ENCODE measurements at places on chromosomes 6 and 20. TPM values are rescaled to one million over a fixed set of nuclear protein-coding genes. Genes with fewer than 3 reads are reported as not detected.

DNA sequence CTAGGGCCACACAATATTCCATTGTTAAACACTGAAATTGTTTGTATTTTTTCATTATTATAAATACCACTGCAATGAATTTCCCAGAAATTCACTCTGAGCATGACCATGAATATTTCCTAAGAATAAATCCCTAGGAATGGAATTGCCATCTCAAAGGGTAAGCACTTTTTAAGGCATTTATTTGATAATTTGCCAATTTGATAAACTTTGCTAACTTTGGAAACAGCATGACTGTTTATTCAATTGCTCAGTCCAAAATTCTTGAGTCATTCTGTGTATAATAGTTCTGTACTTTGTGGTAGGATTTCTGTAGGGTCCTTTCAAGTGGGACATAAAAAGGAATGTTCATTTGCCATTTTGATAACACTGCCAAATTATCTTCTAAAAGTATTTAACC is 44.2 kb upstream of the TOX2 start:
- DNase-seq: no peak

GRCh38 chr6:104239971-104240370 is 619.7 kb downstream of the HACE1 start:
- no peak for DNase-seq

DNA sequence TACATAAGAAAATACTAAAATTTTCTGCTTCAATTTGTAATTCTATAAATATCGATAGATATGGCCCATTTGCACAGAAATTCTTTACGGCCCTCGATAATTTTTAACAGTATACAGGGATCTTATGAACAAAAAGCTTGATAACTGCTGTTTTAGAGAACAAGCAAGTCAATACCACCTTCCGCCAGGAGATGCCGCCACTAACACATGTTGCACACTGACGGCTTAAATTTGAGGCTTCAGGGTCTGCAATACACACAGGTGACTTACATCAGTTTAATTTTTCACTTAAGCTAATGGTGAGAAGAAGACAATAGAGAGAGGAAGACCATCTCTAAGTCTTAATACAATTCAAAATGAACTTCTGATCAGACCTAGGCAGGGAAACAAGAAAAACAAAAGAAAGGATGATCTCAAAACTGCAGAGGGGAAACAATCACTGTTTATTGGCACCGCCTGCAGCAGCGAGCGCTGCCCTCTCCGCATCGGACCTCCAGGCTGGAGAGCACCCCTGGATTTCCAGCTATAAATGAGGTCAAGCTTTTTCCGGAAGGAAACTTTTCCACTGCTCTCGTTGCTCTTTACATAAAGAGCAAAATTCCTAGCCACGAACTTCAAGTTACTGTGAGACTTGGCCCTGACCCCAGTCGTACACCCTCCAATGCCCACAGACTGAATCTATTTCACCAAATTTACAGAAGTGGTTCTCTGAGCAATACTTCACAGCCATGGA is 53.9 kb downstream of the OTOR start:
- DNase-seq: peak; percentile 67

The EPB41L1 gene
- total RNA-seq: 9.3 TPM

DNA sequence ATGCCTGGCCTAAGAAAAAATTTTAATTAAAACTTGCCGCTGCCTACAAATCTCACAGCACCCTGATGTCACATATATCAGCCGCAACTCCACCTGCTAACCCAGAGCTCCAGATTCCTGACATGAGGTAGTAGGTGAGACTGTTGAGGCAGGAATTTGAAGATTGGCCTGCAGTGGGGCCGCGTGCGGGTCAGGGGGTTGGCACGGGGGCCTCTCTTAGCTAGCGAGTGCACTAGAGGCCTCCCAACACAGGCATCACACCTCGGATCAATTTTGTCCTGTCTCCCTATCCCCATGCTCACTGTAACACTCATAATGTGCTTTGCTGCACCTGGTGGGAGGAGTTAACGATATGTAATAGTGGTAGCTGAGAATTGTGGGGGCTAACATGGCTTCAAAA is 349.8 kb downstream of the CDC5L start:
- DNase-seq: no peak

DNA sequence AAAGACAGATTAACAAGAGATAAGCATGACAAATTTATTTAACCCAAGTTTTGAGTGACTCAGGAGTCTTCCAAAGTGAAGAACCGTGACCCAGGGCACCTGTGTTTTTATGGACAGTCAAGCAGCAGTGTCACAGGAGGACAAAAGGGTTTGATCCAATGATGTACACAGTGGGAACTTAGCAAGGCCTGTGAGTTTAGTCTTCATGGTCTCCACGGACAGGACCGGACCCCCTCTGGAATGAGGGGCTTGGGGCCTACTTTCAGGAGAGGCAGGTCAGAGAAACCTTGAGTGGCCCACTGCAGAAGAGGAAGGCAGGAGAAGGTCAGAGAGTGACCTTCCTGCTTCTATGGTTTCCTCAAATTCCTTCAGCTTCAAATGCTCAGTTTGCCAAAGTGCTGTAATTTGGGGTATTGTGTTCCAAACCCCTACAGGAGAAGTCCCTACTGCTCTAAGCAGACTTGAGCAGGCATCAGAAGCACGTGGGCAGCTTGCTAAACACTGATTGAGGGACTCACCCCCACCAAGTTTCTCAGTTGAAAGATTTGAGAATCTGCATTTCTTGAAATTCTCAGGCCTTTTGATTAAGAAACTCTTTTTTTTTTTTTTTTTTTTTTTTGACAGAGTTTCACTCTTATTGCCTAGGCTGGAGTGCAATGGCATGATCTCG is 26.4 kb upstream of the ZMYND8 start:
- DNase-seq: no peak

The FABP7 gene
- 3.7 TPM for total RNA-seq

The CYP24A1 gene
- total RNA-seq: not detected
